ENCODE measurements at places on chromosomes 4 and X. TPM values are rescaled to one million over a fixed set of nuclear protein-coding genes. Genes with fewer than 3 reads are reported as not detected.

DNA sequence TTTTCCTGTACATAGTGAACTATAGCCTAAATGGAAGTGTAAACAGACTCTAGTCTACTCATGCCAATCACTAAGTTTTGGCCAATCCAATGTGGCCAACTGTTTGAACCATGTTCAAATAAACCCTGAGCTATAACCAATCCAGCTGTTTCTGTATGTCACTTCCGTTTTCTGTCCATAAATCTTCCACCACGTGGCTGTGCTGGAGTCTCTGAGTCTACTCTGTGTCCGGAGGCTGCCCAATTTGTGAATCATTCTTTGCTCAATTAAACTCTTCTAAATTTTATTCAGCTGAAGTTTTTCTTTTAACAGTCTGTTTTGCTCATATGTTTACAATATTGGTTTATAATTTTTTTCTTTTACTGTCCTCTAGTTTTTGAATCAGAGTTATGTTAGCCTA, 112.3 kb upstream of the BANK1 start:
- DNase-seq: peak; percentile 65

GRCh38 chr4:20341134-20341738, 89.5 kb downstream of the SLIT2 start:
- DNase-seq: no peak

GRCh38 chr4:3387943-3388361, 53.8 kb upstream of the HGFAC start:
- peak; percentile 58 for DNase-seq

DNA sequence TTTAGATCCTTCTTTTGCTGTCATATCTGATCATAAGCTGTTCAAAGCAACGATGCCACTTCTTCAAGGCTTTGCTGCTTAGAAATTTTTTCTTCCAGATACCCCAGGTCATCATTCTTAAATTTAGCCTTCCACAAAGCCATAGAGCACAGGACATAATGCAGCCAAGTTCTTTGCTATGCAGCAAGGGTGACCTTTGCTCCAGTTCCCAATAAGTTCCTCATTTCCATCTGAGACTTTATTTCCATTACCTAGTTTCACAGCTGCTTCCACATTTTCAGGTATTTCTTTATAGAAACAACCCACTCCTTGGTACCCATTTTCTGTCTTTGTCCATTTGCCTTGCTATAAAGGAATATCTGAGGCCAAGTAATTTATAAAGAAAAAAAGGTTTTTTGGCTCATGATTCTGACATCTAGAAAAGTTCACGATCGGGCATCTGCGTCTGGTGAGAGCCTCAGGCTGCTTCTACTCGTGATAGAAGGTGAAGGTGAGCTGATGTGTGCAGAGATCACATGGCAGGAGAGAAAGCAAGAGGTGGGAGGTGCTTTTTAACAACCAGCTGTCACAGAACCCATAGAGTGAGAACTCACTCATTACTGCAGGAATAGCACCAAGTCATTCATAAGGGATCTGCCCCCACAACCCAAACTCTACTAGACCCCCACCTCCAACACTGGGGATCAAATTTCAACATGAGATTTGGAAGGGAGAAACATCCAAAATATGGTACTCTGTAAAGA, 11.8 kb upstream of the TASL start:
- no peak for DNase-seq

The TMPRSS11F gene
- not detected for total RNA-seq

The FGFBP2 gene
- not detected for total RNA-seq

The CLCN4 gene
- 7.1 TPM for total RNA-seq

DNA sequence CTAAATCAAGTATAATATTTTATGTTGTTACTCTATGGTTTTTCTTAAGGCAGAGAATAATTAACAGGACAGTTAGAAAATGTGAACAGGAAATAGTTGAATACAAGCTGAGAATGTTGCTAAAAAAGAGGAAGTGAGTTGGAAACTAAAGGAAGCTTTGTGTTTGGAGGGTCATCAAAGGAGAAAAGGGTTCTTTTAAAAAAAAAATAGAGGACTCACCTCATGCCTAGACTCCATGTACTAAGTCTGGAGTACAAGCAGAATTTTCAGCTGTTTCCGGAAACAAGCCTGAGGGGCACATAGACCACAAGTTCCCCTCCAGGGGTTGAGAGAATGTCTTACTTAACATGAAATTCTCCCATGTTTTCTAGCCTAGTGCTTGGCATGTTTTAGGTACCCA, 20.1 kb upstream of the MAP7D3 start:
- DNase-seq: no peak

DNA sequence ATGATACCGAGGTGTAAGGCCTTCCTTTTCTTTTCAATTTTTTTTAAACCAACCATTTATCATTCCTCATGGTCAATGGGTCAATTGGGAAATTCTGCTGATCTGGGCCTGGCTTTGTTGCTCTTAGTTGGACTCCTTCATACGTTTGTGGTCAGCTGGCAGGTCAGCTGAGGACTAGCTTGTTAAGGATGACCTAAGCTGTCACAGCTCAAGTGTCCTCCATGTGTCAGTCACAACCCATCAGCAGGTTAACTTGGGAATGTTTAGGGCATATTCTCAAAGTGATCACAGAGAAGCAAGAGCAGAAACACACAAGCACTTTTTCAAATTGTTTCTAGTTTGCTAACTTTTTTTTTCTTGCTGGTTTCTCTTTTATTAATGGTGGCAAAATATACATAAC, 117.4 kb upstream of the MAB21L2 start:
- DNase-seq: no peak

The PLP1 gene
- not detected for total RNA-seq

DNA sequence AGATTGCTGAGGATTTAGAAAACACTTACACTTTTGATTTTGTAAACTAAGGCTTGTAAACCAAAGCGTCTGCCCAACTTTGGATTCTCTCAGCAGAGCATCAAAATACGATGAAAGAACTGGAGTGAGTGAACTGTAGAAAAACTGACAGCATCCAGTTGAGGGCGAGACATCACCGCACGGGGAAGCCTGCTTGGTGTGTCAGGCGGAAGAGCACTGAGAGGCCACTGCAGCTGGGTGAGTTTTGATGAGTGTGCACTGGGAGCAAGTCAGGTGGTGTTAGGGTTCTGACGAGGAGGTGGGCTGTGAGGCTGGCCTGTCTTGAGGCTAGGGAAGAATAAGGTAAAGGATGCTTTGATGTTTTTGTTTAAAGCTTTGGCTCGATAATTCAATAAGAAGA, 46.8 kb upstream of the CLDN24 start:
- DNase-seq: no peak

The HMX1 gene
- total RNA-seq: 7.5 TPM

- DNase-seq: peak; percentile 39
These were observed 105.1 kb downstream of the ADRA2C start for GRCh38 chr4:3871181-3871852.

DNA sequence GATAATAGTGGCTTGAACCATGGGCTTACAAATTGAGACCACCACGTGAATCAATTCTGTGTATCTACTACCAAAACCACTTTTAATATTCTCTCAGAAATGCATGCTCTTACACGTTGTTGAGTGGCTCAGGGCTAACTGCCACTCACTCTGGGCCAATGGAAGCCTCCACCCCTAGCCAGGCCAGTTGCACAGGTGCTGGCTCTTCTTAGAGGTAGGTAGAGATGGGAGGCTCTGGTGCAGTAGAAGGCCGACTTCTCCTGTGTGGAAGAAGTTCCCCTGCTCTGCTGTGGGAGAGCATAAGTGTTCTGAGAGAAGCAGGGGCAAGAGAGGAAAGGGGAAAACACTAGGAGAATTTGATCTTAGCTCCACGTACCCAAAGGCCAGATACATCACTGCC, 25.0 kb upstream of the BBS12 start:
- no peak for DNase-seq
